ENCODE measurements at places on chromosomes 3 and 15.
A peak's percentile ranks its signal among the peaks of the same experiment; 100 is the strongest.

DNA sequence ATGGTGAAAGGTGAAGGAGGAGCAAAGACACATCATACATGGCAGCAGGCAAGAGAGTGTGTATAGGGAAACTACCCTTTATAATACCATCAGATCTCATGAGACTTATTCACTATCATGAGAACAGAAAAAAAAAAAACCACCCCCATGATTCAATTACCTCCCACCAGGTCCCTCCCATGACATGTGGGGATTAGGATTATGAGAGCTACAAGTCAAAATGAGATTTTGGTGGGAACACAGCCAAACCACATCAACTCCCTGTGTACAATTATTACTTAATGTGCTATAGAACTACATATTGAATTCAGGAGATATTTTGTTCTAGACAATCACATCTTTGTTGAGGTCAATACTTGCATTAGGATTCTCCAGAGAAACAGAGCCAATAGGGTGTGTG lies 313.4 kb downstream of the CNTN6 start:
- no peak for DNase-seq

- DNase-seq, result no peak
Observed at GRCh38 chr3:107976202-107976800, 114.5 kb downstream of the CD47 start.

- no peak for DNase-seq
Observed at GRCh38 chr3:4475804-4476203, 8.7 kb upstream of the SUMF1 start.

DNA sequence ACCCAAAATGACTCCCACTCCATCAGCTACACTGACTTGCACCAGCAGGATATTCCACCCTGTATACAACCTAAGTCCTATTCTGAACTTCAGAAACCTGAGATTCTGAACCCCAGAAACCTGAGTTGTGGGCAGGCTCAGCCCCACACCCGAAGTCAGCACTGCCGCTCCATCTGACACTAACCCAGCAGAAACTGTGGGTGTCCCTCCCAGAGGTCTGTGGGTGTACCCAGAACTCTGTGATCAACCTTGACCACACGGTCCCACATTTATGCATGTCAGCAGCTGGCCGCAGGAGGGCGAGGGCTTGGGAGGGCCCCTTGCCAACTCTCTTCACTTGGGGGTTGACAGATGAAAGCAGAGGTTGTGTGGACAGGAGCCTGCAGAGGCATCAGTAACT lies 9.3 kb downstream of the OXTR start:
- no peak for DNase-seq

- DNase-seq, result no peak
Observed at GRCh38 chr3:10997196-10997595, 4.6 kb downstream of the SLC6A1 start.

DNA sequence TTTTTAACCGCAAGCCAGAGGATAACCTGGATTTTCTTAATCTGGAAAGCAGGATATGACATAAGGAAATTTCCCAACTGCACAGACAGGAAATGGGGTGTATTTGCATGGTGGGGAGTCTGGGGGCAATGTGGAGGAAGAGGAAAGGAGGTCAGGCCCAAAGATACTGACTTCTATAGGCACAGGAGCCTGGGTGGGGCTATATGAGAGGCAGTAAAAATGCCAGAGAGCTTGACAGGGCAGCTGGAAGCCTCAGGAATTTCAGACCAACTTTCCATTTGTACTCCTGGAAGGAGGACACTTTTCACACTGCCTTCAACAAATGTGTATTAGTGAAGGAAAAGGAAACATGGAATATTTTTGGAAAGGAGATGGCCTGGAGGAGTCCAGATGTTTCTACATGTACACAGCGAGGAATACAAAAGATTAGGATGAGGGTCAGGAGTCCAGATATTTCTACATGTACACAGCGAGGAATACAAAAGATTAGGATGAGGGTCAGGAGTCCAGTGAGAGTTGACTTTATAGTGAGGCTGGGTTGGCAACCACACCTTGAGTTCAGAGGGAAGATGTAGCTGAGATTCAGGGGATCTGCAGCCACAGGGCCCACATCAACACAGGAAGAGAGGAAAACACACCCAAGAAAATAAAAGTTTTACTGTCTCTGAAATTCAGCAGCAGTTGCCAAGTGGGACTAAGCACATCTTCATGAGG lies 111.9 kb upstream of the PTPRG start:
- DNase-seq, result no peak

DNA sequence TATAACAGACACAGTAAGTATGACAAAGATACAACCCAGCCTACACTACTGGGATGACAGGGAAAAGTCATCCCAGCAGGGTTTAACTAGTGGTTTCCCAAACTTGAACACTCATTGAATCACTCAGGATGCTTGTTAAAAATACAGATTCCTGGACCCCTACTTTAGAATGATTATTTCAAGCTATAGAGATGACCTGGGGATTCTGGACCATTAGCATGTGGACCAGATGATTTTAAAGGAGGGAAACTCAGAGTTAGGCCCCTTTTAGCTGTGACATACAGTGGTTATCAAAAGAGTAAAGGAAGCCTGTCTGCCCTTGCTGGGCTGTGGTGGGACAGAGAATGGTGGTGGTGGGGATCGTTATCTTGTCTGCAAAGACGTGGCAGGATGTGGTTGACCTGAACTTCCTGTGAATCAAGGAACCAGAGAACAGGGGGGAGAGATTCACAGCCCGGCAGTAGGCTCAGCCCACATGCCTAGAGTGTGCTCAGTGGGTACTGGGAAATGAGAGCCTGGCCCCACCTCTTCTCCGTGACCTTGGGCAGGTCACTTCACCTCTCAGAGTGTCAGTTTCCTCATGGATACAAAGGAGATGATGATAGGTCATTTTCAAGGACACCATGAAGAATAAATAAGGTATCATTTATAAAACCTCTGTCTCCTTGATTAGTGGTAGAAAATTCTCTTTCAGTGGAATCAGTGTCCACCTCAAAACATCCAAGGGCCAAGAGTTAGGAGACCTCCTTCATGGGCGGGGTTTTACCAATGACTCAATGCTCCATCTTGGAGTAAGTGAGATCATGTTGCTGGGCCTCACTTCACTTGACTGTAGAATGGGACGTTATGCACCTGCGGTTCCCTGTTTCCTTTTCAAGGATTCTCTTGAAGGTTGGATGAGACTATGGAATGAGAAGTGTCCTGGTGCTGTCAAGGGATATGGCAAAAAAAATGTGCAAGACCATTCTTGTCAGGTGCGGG lies 306.5 kb downstream of the RPLP1 start:
- peak; percentile 64 for DNase-seq

GRCh38 chr3:58421004-58421403 lies 12.6 kb downstream of the PDHB start:
- no peak for DNase-seq

- no peak for DNase-seq
Observed at GRCh38 chr15:38662033-38662802, 97.6 kb upstream of the RASGRP1 start.

- no peak for DNase-seq
Observed at GRCh38 chr3:194661374-194661773, 10.6 kb downstream of the LSG1 start.

- DNase-seq, result peak; percentile 33
Observed at GRCh38 chr3:115819785-115820384, 196.6 kb downstream of the GAP43 start.

DNA sequence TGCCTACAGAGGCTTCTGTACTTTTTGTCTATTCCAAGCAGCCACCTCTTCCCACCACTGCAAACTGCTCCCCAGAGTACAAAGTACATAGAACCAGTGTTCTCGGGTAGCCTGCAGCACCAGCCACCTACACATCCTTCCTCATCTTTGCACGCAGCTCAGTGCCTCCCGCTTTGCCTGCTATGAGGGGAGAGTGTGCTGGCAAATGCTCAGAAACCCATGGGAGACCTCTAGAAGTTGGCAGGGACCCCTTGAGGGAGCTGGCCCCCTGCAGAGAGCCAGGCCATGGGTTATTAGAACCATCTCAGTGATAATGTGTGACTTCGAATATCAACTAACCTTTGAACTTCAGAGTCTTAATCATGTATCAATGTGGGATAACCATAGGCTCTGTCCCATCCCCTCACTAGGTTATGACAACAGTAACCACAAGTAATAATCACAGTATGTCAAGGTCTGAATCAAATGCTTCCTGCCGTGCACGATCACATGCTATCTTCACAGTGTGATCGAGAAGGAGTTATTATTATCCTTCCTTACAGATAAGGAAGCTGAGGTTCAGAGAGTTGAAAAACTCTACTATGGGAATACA lies 22.8 kb upstream of the SMAD3 start:
- DNase-seq, result no peak

GRCh38 chr15:65246026-65246714 lies 34.9 kb upstream of the CILP start:
- DNase-seq, result no peak

GRCh38 chr3:86303935-86304334 lies 687.0 kb downstream of the VGLL3 start:
- no peak for DNase-seq

DNA sequence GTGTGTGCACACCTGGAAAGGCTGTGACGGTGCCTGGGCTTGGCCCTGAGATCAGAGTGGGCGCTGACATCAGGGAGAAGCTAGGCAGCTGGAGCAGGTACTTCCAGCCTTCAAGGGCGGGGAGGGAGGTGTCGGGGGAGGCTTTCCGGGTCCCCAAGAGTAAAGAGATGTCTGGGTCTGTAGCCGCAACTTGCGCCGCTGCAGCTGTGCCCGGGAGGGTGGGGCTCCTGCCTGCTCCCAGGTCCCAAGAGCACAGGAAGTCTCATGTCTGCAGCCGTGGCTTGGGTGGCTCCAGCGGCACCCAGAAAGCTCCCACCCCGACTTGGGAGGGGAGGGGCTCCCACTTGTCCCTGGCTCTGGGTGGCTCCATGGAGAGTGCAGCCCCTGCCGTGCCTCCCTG lies 103.2 kb upstream of the BNIP2 start:
- no peak for DNase-seq

- DNase-seq, result peak; percentile 54
Observed at GRCh38 chr3:39383045-39383880, at the start of gene SLC25A38. TSS of gene SLC25A38 (plus strand) at chr3:39383370. CDS start at chr3:39383725, 355 bp downstream.

DNA sequence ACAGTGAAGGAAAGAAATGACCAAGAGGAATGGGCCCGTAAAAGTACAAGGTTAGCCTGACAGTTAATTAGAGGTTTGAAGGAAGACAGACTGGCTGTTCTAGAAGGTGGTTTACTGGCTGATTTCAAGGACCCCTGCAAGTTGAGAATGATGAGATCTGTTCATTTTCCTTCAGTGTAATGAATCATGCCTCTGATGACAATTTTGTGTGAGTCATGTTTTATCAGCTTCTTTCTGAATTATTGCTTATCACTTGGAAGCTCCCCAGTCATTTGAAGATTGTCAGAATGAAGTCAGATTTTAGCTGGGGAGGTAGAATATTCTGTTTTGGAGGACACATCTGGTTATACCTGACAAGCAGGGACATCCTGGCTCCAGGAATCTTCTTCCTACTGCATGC lies 50.6 kb downstream of the DRD3 start:
- DNase-seq, result no peak

DNA sequence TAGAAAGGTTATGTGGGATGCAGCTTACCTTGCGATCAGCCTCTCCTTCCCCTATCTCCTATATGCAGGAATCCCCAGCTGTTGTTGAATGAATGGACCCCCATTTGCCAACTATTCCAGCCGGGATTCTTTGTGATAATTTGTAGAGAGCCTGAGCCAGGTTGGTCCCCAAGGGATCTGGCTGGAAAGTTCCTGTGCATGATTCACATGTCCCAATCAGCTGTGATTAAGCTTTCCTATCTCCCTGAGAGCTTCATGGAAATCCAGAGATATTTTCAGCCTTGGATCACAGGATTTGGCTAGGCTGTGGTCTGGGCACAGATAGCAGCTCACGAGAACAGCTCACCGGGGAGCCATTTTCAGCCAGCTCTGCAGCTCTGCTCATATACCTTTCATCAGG lies 76.7 kb downstream of the ARNT2 start:
- no peak for DNase-seq

DNA sequence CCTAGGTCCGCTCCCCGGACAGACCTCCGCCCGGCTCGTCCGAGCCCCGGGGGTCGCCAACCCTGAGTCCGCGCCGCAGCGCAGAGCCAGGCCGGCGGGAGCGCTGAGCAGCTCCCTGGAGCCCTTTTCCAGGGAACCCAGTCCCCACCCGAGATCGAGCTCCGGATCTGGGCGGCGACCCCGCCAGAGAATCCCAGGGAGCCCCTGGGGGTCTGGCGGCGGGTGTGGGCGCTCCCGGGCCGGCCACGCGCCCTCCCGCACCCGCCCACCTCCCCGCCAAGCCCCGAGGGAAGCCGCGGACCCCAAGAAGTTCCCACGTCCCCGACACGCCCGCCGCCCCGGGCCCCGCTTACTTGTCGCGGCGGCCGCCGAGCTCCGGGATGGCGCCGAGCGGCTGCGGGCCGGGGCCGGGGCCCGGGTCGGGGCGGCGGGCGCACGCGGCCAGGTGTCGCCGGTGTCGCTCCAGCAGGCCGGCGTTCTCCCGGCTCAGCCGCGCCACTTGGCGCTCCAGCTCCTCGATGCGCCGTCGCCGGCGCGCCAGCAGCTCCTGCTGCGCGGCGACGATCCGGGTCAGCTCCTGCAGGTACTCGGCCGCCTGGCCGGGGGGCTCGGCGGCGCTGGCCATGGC lies 137.7 kb downstream of the NUP210 start:
- no peak for DNase-seq

- DNase-seq, result no peak
Observed at GRCh38 chr3:145058483-145058882, 1086.9 kb downstream of the DIPK2A start.

DNA sequence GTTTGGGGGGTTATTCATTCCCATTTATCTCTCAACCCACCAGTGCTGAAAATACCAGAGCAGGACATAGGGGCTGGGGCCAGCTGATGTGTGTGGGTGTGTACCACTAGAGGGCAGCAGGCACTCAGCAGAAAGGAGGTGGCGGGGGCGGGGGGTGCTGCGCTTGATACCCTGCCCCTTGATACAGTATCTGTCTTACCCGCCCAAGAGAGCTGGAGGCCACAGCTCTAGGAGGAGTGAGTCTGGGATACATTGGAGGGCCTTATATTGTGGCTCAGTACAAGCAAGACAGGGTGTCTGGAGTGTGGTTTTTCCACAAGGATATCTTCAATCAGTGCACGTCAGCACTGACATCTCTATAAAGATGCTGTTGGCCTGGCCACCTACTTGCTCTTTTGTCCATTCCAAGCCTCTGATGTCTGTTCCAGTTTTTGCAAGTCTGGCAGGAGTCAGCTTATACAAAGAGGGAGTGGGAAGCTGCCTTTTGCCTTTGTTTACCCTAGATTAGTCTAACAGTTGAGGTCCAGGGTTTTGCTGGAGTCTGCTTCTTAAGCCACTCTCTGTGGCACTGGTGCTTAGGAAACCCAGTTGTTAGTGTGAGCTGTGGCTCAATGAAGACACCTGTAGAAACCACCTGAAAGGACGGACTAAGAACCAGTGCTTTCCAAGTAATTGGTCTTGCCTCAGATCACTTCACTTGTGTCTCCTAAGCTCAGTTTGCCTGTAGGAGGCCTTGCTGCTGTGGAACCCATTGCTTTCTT lies 1.5 kb upstream of the RBM15B start:
- DNase-seq, result peak; percentile 26
